ENCODE measurements at places on chromosomes 5 and 9. TPM values are rescaled to one million over a fixed set of nuclear protein-coding genes. Genes with fewer than 3 reads are reported as not detected.

GRCh38 chr9:120438836-120439546 is 141.0 kb downstream of the CDK5RAP2 start:
- DNase-seq: no peak

DNA sequence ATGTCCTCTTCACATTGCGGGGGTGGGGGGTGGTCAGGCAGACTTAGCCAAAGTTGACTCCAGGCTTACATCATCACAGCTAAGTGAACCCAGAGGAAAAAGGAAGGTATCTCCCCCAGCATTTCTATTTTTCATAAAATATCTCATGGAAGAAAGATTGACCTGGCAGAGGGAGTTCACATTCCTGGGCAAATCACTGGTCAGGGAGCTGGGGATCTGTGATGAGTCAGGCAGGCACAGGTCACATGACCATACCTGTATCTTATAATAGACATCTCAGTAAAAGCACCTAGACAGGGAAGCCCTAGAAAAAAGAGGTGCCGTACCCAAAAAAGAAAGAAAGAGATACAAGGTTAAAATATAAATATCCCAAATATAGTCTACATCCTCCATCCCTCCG is 57.3 kb upstream of the WWC1 start:
- DNase-seq: no peak

- no peak for DNase-seq
Observed at GRCh38 chr5:124280079-124280478, 466.4 kb downstream of the ZNF608 start.

- DNase-seq: no peak
Observed at GRCh38 chr5:10552183-10553143, 11.4 kb upstream of the ANKRD33B start.

DNA sequence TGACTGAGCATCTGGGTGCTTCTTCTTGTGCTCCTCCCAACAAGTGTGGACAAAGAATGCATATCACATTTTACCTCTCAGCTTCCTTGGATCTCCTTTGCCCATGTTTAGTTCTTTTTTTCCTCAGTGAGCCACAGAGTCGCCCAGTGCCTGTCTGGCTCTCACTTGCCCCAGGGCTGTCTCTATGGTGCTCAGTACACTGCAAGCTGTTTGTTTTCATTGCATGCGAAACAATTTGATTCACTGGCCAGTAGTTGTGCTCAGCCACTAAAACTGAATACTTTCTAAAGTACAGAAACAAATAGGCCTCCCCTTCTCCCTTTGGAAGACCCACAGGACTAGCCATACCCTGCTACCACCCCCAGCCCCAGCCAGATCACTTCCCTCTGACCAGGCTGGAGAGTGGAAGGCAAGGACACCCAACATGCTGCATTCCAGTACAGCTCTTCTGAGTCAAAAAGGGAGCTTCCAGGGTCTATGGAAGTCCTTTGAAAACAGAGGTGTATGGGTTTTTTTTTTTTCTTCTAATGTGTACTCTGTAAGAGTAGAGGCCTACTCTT is 3.8 kb downstream of the LHFPL2 start:
- DNase-seq: no peak

- DNase-seq: peak; percentile 79
Observed at GRCh38 chr9:127779136-127779981, 893 bp upstream of the SH2D3C start.

DNA sequence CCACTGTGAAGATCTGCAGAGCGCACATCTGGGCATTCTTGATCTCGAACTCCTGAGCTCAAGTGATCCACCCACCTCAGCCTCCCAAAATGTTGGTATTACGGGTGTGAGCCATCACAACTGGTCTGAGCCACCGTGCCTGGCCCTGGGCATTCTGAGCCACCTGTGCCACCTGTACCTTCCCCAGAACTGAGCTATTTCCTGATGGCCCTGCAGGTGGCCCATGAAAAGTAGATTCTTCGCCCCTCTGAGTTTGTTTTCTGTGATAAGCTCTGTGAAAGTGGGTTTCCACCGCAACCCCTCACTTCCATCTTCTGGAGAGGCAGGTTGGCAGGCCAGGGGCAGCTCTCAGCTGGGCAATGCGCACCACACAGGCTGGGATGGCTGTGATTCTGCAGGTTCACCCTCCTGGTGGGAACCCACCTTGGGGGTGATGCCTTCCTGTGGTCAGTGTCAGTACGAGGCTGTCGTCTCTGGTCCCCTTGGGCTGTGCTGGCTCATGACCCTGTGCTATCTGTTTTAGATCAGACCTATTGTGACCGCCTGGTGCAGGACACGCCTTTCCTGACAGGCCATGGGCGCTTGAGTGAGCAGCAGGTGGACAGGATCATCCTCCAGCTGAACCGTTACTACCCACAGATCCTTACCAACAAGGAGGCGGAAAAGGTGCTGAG is 11.3 kb downstream of the CARD19 start:
- DNase-seq: no peak

GRCh38 chr5:95727764-95728191 is 3.4 kb upstream of the RHOBTB3 start:
- peak; percentile 71 for DNase-seq

GRCh38 chr5:84298628-84299027 is 86.1 kb downstream of the EDIL3 start:
- no peak for DNase-seq

DNA sequence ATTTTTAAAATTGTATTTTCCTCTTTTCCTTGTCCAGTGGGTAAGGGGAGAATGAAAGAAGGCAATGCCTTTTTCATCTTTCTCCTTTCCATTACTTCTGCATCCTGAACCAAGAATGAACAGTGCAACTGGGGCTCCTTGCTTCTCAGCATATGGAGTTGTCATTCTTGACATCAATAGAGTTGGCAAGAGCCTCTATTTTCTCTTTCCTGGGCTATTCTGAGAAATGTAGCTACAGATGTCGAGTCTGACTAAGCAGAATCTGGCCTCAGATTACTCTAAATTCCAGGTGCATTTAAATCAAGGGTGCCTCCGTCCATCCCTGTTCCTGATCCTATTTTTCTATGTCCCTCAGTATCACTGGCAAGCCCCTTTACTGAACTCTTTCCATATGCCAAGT is 244.8 kb downstream of the GLIS3 start:
- DNase-seq: no peak

DNA sequence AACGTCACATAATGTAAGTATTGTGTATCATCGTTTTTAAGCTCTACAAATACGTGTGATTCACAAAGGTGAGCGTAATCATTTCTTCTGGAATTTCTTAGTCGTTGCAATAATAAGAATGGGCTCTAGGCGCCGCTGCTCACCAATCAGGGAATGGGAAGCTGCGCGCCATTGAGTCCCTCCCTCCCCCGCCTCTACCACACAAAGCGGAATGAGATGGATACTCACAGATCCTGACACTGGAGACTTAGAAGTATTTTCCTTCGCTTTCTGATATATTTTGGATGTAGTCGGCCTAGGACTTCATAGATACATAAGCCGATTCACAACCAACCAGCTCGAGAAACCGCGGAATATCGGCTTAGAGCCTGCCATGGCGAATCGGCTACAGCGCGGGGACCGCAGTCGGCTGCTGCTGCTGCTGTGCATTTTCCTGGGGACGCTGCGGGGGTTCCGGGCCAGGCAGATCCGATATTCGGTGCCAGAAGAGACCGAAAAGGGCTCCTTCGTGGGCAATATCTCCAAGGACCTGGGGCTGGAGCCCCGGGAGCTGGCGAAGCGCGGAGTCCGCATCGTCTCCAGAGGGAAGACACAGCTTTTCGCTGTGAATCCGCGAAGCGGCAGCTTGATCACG is at the start of gene PCDHGA11:
TSS of gene PCDHGA11 (plus strand) at position 197 of the 634 bp plus-strand sequence. CDS start at position 374, 177 bp downstream.
- DNase-seq: peak; percentile 37

DNA sequence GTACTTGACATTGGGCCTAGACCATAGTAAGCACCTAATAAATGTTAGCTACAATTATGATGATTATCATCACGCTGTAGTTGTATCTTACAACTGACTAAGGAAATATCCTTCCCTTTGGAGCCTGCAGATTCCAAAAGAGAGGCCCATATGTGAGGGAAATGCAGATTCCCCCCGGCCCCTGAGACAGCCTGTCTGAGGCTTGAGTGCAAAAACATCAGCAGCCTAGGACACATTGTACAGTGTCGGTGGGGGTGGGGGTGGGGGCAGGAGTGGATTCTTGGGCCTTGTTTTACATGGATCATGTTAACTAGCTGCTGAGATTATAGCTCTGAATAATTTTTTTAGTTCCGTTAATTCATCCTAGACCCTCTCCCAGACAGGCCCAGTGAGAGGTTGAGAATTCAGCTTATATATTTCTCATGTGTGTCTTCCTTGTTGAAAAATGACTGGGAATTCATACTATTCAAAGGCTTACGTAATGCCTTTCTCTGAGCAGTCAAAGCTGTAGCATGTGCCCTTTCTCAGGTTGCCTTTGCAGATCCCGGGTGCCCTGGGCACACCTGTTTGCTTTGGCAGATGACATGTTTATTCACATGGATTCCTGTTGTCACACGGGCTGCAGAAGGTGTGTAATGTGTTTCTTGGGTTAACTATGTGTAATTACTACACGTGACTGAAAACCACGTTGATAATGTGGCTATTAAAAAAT is 262.8 kb downstream of the NR3C1 start:
- DNase-seq: no peak

GRCh38 chr5:81183811-81184748 is 49.0 kb upstream of the CKMT2 start:
- DNase-seq: no peak

GRCh38 chr9:706606-707459 is 134.7 kb upstream of the DMRT1 start:
- no peak for DNase-seq

GRCh38 chr5:39159811-39160490 is 59.4 kb downstream of the FYB1 start:
- DNase-seq: no peak

DNA sequence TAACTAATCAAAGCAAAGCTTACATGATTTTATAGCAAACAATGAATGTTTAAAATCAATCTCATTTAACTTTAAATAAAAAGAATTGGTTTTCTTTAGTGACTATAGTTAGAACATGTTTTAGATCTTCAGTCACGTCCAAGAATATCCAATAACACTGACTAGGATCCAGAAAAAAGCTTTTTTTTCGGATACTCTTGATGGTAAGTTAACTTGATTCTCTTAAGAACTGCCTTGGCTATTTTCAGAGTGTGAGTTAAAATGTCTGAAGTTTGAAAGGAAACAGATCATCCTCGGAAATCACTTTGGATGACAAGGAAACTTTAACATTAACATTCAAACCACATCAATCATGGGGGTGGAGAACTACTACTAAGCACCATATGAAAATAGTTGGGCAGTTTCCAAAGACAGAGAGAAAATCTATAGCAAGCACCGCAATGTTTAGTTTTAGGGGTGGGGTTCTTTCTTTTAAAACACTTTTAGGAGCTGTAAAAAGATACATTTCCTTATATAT is 83.7 kb upstream of the SLC27A6 start:
- DNase-seq: no peak

DNA sequence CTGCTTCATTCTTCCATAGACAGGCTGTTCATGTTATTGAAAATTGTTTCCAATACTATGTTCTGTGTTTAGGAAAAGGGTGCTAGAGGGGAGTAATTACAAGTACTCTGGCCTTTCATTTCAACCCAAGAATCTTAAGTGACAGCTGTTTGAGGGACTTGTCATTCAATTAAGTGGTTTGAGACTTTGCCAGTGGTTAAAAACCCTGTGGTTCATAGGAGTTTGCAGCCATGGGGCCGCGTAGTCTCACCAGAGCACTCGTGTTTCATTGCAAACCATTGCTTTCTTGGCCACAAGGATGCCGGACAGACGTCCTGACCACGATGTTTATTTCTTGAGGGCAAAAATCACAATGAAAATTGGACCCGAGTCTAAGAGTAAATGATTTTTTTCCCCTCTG is 248.8 kb downstream of the NNT start:
- DNase-seq: no peak

- DNase-seq: no peak
Observed at GRCh38 chr5:132269635-132270334, 12.3 kb downstream of the PDLIM4 start.

DNA sequence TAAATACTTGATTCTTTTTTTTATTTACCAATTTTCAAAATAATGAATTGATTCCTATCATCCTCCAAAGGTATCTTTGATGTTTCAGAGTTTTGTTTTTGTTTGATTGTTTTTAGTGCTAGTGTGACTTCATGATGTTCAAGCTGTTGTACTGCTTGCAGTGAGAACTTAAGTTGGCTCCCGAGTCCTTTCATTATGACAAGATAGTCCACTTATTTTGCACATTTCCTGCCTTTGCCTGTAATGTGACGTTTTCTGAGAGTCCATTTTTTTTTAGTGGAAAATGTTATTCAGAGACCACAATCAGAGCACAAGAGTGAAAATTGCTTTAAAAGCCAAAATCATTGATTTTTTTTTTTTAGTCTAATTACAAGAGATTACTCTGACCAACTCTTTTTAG is 60.1 kb upstream of the FCHO2 start:
- DNase-seq: no peak

GRCh38 chr5:172700365-172701290 is 59.6 kb downstream of the NEURL1B start:
- DNase-seq: no peak

GRCh38 chr9:121478816-121479676 is 20.6 kb downstream of the GGTA1 start:
- DNase-seq: no peak

Gene C9orf50
- total RNA-seq: not detected

Gene TRIM36
- not detected for total RNA-seq

Gene EGFLAM
- not detected for total RNA-seq

Gene RNF208
- 10.7 TPM for total RNA-seq

Gene FOXD4
- total RNA-seq: not detected

Gene FST
- total RNA-seq: 0.23 TPM

Gene ERGIC1
- total RNA-seq: 97.6 TPM

Gene CCDC112
- total RNA-seq: 0.58 TPM

Gene ACOT12
- not detected for total RNA-seq

Gene DIRAS2
- not detected for total RNA-seq

Measured in GM12878 (cell line).